Activated T-helper 1 cell treated with anti-CD3 and anti-CD28 coated beads, Interleukin-2, amount 50 U/mL, for 16 hours (primary cell): ENCODE measurements at places on chromosomes 3 and 15.

- DNase-seq, result no peak
These were observed 104.1 kb downstream of the TPRA1 start for GRCh38 chr3:127486321-127486944.

DNA sequence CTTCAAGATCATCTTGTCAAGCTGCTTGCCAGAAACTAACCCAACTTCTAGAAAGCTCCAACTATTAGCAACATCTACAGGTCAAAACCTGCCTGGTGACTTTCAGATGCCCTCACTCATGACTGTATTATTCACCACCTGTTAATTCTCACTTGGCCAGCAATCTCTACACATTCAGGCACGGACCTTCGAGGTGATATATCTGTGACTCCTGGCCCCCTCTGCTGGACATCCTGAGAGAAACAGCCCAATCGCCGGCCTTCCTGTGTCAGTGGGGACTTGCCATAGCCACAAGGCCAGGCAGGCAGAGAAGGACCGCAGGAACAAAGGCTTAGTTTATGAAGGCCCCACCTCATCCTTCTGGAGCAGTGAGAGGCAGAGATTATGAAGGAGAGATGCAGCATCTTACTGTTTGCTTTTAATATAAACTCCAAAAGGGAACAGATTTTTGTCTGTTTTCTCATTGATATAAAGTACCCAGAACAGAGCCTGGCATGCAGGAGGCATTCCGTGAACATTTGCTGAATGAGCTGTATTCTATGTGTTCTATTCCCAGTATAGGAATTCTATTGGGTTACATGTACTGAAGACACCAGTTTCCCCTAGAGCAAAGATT is 24.4 kb upstream of the OCA2 start:
- no peak for DNase-seq

GRCh38 chr3:159607856-159608255 is 380.8 kb upstream of the IL12A start:
- DNase-seq, result no peak

- DNase-seq, result no peak
These were observed 103.8 kb upstream of the IL12A start for GRCh38 chr3:159884661-159885402.

DNA sequence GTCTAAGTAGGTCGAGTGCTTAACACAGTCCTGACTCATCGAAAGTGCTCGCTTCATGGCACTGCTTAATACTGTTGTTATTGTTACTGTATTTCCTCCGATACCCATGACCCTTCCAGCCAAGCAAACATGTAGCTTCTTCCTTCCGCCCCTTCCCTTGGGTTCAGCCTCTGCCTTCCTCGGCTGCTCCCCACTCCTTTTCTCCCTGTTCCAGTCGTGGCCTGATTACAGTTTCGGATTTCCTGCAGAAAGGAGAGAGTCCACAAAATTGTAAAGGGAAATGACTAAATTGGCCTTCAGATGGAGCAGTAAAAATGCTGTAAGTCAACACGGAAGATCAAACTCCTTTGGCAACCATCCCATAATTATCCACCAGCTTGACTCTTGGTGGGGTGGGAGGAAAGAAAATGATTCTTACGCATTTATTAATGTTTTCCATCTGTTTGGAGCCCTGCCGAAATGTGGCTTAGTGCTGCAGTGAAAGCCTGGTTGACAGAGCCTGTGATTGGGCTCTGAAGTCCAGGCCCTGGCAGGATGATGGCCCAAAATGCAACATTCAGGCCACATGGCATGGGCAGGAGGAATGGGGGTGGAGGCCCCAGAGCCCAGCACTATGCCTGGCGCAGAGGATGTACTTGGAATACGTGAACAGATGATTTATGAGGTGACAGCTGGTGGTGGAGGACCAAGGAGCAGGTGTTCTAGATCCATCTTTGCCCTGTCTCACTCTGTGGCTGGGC is 37.6 kb downstream of the FAM3D start:
- DNase-seq, result no peak

- no peak for DNase-seq
These were observed 618.9 kb upstream of the KCNMB2 start for GRCh38 chr3:177917234-177917861.

GRCh38 chr3:36433511-36433910 is 53.2 kb downstream of the STAC start:
- no peak for DNase-seq

DNA sequence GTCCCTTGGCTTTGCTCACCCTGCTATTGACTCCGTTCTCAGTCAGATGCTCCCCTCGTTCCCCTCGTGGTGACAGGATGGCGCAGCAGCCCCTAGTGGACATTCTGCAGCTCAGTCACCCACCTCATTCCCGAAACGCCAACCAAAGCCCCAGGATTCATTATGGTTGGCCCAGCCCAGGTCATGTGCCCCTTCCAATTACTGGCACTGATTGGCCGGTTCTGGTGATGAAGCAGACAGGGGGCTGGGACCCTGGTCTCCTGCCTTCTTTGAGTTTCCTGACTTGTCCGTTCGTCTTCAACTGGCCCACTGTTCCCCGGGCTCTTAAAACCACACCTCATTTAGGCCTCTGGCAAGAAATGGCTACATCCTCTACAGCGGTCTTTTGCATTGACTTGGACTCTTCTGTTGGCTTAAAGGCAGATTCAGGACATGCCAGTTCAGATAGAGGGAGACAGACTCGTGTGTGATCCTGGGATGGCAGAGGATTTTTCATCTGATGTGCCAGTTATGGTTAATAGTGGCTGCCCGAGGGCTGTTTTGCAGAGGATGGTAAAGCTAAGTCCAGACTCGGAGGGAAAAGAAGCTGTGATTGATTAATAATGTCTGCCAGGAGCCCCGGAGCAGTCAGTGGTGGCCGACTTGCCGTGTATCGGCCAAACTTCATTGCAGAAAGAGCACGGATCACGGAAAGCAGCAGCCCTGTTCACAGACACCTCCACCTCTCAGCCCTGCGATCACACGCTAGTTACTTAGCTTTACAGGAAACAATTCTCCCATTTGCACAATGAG is 37.8 kb downstream of the LSM3 start:
- peak; percentile 25 for DNase-seq

DNA sequence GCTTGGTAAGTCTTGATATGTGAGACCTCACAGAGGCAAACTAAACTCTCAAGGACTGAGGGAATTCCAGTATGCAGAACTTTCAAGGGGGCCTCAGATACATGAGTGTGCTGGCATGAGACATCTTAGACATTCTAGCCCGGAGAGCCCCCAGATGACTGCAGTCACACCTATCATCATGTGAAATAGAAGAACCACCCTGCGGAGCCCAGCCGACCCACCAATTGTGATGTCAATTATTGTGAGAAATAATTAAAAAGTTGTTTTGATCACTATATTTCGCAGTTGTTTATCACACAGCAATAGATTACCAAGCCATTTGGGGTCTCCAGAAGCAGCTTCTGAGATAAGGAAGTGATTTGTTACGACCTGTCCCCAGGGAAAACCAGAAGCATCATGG is 55.3 kb upstream of the CD47 start:
- no peak for DNase-seq

- DNase-seq, result no peak
These were observed 165.5 kb upstream of the TGFBR2 start for GRCh38 chr3:30440880-30441279.

DNA sequence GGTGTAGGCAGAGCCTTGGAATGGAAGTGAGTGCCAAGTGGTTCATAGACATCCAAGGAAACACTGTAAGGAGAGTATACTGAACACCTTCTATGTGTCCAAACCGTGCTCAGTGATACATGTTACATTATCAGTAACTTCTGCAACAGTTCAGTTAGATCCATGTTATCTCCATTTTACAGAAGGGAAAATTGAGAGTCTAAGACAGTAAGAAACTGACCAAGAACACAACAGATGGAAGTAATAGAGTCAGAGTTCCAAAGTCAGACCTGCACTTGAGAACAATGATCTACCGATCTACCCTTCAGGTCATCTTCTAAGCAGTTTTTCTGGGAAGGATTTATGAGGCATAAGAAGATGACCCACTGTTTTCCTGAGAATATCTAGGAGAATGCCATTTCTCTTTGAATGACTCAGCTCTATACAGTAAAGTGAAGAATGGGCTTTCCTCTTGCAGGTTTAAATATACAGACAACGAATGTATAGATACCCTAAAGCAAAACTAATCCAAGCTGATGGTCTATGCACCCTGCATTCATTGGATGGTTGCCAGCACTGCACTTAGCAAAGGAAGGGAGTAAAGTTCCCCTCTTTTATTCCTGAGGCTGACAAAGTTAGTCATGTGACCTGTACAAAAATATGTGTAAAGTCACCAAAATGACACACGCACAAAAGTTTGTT is 604.1 kb upstream of the MDFIC2 start:
- DNase-seq, result no peak

DNA sequence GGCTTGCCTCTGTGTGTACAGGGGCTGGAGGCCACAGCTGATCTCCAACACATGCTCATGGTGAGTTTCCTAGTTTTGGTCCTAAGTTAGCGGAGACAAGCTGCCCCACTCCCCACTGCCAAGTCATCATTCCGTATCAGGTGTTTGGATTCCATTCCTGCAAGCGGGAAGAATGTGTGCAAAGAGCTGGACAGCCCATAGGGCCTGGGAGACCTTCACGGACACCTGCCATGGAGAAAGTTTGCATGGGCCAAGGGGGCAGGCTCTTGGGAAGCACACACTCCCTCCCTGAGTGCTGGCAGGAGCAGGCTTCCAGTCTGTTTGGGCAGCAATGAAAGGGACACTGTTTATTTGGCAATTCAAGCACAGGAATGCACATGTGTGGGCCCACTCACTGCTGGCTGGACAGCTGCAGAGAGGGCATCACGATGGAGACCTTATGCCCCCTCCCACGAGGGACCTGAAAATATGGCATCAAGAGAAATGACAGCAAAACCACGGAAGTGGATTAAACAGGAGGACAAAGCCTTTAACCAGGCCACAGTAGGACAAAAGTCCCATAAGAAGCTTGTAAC is 149.7 kb downstream of the KLF13 start:
- no peak for DNase-seq

- DNase-seq, result no peak
These were observed 856.4 kb upstream of the ALCAM start for GRCh38 chr3:104510131-104510849.

- DNase-seq, result no peak
These were observed 13.1 kb upstream of the ALCAM start for GRCh38 chr3:105353485-105354161.

- DNase-seq, result no peak
These were observed 248.9 kb upstream of the PROK2 start for GRCh38 chr3:72033666-72034428.

- DNase-seq, result no peak
These were observed 61.5 kb downstream of the SLCO2A1 start for GRCh38 chr3:133967992-133968892.

- DNase-seq, result no peak
These were observed 41.6 kb upstream of the GALNT15 start for GRCh38 chr3:16132928-16133327.
